Kidney (tissue), 22 donors: ENCODE measurements at places on chromosomes 3 and 15. TPM values are rescaled to one million over a fixed set of nuclear protein-coding genes. Genes with fewer than 3 reads are reported as not detected.

Gene GRM2
- not detected for polyA plus RNA-seq

DNA sequence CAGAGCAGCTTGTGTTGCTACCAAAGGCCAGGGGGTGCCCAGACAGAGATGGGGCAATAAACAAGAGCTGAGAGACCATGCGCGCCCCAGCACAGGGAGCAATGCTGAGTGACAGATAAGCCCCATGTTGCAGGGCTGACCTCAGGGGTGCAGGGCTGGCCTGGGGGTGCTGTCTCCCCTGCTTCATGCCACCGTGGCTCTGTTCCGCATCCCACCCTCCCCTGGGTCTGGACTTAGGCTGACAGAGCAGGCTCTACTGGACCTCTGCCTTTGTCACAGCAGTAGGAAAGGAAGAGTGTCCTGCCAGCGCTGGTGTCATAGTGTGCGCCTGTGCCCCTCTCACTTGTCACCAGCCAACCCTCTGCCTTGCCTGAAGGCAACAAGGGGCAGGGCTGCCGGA is 67.4 kb upstream of the IQSEC1 start:
- no peak for DNase-seq

GRCh38 chr3:10365316-10365715 is 44.4 kb upstream of the SEC13 start:
- no peak for DNase-seq

DNA sequence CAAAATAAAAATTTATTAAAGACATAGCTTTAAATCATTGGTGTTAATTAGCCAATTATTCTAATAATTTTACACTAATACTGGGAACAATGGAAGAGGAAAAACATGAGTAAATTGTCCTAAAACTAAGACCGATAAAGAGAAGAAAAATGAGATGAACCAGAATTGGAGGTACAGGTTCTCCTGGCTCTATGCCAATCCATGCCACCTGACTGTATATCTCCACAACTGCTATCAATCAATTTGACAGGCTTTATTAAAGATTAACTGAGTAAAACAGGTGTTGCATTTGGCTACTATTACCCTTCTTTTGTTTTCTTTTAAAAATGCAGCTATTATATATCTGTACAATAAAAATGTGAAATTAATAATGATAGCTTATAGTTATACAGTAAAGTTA is 850.0 kb downstream of the CADM2 start:
- no peak for DNase-seq

- peak; percentile 21 for DNase-seq
Measured at GRCh38 chr15:76973362-76973743, 21.6 kb upstream of the PSTPIP1 start.

Gene ANKRD34C
- polyA plus RNA-seq = 0.11 TPM

Gene SLC51B
- polyA plus RNA-seq = 40.9 TPM
